ENCODE measurements at places on chromosomes 12 and 14.

DNA sequence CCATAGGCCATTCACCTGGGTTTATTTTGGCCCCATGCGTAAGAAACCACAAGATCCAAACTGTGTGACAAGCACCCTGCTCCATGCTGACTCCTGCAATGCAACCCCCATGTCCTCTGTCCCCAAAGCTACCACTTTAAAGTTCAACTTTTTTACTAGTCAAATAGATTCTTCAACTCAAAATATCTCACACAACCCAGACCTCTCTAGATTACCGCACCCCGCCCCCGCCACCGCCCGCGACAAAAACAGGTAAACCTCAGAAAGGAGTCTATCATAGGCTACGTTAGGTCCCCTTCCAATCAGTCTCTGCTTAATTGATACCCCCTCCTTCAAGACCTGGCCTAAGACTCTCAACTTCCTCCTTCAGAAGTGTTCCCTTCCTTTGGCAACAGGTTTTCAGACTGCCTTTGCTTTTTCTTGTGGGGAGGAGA, 2.2 kb downstream of the ZFP36L1 start:
- peak; percentile 84 for DNase-seq

- DNase-seq, result no peak
These were observed 263.7 kb upstream of the SEL1L start for GRCh38 chr14:81797315-81797714.

DNA sequence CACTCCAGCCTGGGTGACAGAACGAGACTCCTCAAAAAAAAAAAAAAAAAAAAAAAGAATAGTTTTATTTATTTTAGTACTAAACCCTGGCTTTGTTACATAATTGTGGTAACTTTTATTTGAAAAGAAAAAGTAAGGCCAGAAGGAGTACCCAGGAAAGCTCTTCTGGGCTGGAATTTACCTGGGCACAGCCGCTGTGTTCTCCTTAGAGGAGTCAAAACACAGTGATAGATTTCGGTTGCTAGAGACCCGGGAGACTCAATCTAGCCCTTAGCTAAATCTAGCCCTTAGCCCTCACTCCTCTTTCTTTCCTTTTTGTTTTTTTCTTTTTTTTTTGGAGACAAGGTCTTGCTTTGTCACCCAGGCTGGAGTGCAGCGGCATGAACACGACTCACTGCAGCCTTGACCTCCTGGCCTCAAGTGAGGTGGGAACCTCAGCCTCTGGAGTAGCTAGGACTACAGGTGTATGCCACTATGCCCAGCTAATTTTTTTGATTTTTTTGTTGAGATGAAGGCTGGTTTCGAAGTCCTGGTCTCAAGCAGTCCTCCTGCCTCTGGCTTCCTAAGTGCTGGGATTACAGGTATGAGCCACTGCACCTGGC, 49.7 kb downstream of the SYNE2 start:
- DNase-seq, result no peak

DNA sequence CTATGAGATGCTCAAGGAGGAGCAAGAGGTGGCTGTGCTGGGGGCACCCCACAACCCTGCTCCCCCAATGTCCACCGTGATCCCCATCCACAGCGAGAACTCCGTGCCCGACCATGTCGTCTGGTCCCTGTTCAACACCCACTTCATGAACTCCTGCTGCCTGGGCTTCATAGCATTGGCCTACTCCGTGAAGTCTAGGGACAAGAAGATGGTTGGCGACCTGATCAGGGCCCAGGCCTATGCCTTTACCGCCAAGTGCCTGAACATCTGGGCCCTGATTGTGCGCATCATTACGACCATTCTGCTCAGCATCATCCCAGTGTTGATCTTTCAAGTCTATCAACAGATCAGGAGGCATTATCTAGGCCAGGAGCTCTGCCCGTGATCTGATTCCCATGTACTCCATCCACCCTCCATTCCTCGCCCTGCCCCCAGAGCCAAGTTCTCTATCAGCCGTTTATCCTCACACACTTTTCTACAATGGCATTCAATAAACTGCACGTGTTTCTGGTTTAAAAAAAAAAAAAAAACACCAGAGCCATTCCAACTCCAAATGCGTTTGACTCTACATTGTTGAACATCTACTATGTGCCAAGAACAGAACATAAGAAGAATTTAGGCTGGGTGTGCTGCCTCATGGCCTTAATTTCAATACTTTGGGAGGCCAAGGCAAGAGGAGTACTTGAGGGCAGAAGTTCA, 17.5 kb downstream of the ATXN2 start:
- no peak for DNase-seq

- no peak for DNase-seq
These were observed 195.0 kb downstream of the PHLDA1 start for GRCh38 chr12:75836533-75836932.

GRCh38 chr12:131593406-131593805, 117.5 kb upstream of the SFSWAP start:
- no peak for DNase-seq

DNA sequence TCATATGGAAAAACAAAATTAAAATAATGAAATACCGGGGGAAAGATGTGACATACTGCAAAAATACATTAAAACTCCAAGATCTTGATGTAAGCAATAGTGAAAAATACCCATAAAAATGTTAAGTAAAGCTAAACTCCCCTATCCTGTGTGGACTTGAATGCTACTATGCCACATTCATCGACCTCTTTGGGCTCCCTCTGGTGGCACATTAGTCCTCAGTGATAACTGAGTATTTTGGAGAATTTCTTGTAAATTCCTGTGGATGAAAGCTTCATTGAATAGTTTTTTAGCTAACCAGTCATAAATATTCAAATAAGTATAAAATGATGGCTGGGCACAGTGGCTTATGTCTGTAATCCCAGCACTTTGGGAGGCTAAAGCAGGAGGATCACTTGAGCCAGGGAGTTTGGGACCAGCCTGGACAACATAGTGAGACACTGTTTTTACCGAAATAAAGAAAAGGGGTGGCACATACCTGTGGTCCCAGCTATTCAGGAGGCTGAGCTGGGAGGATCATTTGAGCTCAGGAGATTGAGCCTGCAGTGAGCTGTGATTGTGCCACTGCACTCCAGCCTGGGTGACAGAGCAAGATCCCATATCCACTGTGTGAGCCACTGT, 42.4 kb upstream of the SGPP1 start:
- DNase-seq, result peak; percentile 63

- no peak for DNase-seq
These were observed 178.1 kb downstream of the ETNK1 start for GRCh38 chr12:22802883-22803630.

- no peak for DNase-seq
These were observed 179.7 kb downstream of the FOXG1 start for GRCh38 chr14:28946267-28946666.

- no peak for DNase-seq
These were observed 33.0 kb downstream of the CYP46A1 start for GRCh38 chr14:99716850-99717681.

GRCh38 chr12:67797185-67797741, 148.7 kb downstream of the DYRK2 start:
- DNase-seq, result no peak

- DNase-seq, result no peak
These were observed 338.3 kb downstream of the EMP1 start for GRCh38 chr12:13534645-13535398.

- DNase-seq, result no peak
These were observed 249.6 kb upstream of the TBX3 start for GRCh38 chr12:114933428-114934160.

- no peak for DNase-seq
These were observed 8.7 kb upstream of the FGD4 start for GRCh38 chr12:32390572-32391219.

- no peak for DNase-seq
These were observed 5.4 kb upstream of the ACVRL1 start for GRCh38 chr12:51901881-51902280.

DNA sequence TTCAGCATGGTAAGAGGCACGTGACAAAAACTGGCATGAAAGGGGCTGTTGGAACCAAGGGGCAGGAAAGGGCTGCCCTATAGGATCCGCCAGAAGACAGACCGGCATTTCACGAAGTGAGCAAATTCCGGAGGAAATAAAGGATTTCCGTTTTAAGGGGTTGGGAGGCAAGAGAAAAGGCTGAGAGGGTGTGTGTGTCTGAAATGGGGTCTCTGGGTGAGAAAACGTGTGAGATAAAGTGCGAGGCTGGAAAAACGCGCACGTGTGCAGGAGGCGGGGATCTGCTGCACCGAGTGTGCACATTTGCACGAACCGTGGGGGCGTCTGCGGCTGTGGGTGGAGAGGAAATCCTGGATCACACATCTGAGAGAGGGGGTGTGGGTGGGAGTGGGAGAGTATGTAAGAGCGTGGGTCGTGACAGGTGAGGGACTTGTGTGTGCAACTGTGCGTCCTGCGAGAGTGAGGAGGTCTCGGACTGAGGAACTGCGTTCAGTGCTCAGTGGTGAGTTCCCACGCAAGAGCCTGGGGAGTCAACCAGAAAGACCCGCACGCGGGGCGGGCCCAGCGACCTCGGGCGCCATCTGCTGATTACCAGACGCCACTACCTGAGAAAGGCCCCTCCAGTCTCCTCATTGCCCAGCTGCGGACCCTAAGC, 37.0 kb upstream of the P2RX7 start:
- peak; percentile 72 for DNase-seq

DNA sequence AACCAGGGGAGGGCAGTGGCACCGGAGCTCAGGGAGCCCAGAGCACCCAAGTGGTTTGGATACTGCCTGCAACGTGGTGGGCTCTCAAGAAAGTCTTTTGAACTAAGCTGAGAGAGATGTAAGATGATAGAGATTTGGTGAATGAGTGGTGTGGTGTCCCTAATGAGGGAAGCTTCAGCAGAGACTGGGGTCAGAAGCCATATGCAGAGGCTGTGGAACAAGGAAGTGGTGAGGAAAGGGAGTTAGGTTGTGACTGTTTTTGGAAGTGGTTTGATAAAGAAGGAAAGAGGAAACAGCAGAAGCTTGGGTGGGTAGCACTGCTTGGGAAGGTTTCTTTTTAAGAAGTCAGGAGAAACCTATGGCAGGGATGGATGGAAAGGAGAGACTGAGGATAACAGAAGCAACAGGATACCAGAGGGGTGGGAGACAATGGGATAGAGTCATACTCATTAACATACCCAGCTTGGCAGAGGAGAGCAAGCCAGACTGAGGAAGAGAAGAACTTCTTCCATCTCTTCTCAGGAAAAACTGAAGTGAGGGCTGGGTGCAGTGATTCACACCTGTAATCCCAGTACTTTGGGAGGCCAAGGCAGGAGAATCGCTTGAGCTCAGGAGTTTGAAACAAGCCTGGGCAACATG, 24.1 kb downstream of the SLC4A8 start:
- DNase-seq, result no peak

DNA sequence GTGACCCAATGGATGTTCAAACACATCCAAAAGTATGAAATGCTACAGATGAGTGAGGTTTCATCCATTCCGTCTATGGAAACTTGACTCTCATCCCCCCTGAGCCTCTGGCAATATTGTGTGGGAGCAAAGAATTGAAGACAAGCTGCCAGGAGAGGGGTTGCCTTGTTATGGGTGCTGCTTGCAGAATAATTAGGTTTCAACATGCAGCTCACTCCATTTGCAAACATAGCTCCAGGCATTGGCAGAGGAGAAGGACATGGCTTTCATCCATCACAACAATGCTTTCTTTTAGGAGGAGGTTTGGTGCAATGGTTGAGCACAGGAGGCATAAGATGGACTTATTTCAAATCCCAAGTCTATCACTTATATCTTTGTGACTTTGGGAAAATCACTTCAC, 220.7 kb upstream of the SRRM4 start:
- DNase-seq, result no peak

- no peak for DNase-seq
These were observed 6.9 kb downstream of the MMAB start for GRCh38 chr12:109566424-109566823.

DNA sequence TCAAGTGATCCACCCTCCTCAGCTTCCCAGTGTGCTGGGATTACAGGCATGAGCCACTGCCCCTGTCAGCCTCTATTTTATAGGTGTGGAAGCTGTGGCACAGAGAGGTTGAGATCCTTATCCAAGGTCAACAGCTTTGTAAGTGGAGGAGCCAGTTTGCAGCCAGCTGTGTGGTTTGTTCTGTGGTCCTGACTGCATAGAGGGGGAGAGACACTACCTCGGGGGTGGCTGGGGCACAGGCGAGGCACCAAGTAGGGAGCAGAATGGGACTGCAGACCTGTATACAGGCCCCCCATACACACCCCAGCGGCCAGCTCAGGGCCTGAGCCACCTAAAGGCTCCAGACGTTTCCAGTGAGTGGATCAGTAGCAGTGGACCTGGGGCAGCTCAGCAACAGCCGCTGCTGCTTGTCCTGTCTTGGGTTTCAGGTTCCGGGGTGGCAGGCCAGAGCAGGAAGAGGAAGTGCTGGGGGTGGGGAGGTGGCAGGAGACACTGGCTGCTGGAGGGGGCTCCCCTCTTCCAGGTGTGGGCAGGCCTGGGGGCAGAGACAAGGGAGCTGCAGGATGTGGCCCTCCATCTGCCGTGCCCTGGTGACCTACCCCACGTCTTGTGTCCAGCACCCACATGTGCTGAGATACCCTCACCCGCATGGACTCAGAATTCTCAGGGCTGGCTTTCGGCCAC, 11.0 kb downstream of the ORAI1 start:
- peak; percentile 64 for DNase-seq

DNA sequence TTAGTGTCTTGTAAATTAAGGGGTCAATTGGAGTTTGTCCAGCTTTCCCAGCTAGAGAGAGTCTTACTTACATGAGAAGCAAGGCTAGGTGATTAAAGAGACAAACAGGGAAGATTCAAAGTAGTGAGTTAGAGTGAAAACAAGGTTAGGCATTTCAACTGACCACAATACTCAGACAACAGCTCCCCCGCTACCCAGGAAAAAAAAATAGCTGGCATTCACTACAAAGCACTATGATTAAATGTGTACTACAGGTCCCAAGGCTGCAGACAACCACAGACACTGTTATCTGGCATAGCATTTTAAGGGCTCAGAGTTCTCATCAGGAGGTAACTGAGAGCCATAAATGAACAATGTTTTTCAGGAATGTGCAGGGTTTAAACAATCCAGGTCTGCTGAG, 680.9 kb downstream of the TMEM121 start:
- DNase-seq, result no peak

DNA sequence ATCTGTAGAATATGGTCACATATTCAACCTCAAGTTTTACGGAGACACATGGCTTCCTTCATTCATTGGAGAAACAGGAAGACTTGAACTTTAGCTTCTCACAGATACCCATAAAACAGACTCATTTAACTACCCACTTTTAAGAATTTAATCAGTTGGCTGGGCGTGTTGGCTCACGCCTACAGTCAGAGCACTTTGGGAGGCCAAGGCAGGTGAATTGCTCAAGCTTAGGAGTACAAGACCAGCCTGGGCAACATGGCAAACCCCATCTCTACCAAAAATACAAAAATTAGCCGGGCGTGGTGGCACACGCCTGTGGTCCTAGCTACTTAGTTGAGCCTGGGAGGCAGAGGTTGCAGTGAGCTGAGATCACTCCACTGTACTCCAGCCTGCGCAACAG, 64.7 kb upstream of the STAC3 start:
- no peak for DNase-seq

DNA sequence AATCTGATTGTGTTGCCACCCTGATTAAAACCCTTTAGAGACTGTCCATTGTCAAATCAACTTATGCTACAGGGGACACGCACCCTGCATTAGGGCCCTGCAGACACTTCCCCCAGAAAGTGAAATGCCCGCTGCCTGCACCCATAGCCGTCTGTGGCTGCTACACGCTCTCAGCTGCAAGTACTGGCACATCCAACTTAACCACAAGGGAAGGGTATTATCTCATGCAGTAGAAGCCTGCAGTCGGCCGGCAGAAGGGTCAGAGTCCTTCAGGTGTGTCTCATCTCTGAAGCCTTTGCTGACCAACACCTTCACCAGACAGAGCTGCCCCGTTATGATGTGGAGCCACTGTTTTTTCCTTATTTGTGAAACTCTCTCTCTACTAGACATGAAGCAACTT, 20.8 kb downstream of the CFAP251 start:
- no peak for DNase-seq

All from CD4-positive, alpha-beta memory T cell (primary cell).